SHP77 (cell line): ENCODE measurements at places on chromosomes 1 and 21.

- no peak for DNase-seq
These were observed 47.4 kb upstream of the CLDN14 start for GRCh38 chr21:36527317-36527716.

GRCh38 chr1:215250913-215251312, 168.4 kb downstream of the KCNK2 start:
- DNase-seq: no peak

DNA sequence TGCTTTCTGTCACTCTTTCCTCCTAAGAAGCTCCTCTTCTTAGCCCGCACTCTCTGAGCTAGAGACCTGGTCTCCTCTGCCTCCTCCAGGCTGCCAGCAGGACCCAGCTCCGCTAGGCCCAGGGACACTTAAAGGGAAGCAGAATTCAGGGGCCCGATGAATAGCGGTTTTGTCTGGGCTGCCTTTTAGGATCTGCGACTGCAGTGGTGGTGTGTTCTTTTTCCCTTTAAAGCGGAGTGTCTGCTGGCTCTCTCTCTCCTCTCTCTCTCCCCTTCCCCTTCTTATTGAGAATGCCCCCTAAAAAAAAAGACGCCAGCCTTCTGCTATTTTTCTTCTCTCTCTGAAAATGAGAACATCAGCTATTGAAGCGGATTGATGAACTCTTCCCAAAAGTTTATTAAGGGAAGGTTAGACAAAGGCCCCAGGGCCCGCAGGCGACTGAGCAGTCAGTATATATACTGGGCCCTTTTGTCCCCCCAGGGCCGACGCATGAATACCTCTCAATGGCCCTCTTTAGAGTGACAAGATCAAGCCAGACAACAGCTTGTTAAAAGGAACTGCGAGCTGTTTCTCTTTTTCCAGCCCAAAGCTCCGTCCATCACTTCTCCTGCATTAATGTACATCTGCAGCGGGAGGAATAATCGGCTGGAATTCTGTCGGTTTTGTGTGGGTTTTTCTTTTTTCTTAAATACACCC, 27.0 kb downstream of the PAX7 start:
- DNase-seq: no peak

GRCh38 chr1:48691429-48692001, 85.2 kb downstream of the BEND5 start:
- no peak for DNase-seq

DNA sequence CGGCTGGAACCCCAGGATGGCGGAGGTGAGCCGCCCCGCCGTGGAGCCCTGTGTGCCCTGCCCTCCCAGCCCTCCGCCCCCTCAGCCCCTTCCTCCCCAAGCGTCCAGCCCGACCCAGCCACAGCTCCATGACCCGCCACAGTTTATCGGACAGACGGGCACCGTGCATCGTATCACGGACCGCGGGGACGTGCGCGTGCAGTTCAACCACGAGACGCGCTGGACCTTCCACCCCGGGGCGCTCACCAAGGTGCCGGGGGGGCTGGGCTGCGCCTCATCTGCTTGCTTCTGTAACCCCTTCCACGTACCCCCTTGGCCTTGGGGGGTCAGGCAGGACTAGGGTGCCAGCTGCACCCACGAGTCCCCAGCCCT, 6.6 kb upstream of the MMP23B start:
- DNase-seq: no peak

GRCh38 chr1:206923009-206923960, 1.5 kb upstream of the FCMR start:
- no peak for DNase-seq
